ENCODE measurements at places on chromosomes 4 and X.

- DNase-seq, result no peak
These were observed 971.8 kb upstream of the AGA start for GRCh38 chr4:178414042-178414441.

DNA sequence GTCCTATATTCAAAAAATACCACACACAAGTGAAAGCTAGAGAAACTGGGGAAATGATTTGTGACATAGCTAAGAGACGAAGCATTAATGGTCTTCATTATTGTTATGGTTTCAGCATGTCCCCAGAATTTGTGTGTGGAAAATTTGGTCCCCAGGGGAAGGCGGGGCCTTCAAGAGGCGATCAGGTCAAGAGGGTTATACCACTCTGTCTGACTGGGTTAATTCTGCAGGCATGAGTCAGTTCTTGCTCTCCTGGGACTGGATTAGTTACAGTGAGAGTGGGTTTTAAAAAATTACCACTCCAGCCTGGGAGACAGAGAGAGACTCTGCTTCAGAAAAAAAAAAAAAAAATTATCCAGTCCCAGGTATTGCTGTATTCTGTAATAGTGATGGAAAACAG is 2.1 kb upstream of the MTNR1A start:
- peak; percentile 72 for DNase-seq

- DNase-seq, result no peak
These were observed 60.7 kb downstream of the SPATA4 start for GRCh38 chr4:176134670-176135069.

- DNase-seq, result no peak
These were observed 190.5 kb downstream of the CCNG2 start for GRCh38 chr4:77347351-77347966.

GRCh38 chr4:159210975-159211374 is 108.1 kb downstream of the RAPGEF2 start:
- DNase-seq, result no peak

GRCh38 chr4:340011-340410 is 2.4 kb downstream of the ZNF141 start:
- DNase-seq, result peak; percentile 6

DNA sequence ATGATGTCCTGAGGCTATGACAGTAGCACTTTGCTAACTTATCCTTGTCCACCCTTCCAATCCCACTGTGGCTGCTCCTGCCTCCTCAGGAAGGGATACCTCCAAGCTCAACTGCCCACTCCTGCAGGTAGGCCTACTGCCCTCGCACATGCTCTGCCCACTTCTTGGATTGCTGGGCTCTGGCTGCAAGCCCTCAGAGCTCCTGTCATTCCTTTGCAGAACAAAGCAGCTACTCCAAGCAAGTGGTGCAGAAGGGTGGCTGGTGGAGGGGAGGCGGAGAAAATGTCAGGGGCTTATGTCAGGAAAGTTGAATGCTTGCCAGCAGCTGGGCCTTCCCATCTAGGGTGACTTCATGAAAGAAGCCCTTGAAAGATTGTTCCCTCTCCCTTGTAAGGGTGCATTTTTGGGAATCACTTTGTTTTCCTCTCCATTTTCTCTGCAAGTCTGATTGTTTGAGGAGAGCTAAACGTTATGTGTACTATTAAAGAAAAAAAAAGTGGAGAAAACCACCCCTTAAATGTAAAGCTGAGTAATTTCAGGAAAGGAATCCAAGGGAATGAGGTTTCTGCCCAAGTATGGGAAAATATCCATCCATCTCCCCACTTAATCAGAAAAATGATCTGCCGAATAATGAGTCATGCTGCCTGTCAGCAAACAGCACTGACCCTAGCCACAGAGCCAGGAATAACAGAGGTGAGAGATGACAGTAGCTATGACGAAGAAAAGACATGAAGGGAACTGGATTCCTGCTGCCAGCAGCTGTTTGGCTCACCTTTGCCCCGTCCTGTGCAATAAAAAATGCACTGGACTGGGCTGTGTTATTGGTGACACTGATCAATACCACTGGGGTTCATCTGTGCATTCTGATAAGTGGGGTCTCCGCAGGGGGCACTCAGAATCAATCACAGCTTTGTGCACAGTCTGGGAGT is 102.0 kb downstream of the RTL5 start:
- peak; percentile 63 for DNase-seq

DNA sequence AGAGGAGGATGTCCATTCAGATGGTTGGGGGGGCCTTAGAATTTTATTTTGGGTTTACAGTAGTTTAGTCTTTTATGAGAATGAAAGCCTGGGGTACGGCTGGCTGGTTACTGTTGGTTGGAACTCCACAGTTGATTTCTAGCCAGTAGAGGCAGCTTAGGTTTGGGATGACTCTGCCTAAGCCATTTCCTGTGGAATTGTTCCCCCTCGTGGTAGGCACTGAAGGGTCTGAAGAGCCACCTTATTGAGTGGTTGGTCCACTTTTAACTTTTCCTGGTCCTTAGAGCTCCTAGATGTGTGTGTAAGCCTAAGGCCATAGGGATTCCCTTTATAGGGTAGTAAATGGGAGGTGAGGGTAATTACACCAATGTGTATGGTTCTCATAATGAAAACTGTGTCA is 19.7 kb downstream of the SPIN3 start:
- peak; percentile 36 for DNase-seq

GRCh38 chr4:152385551-152385950 is 150.3 kb downstream of the FBXW7 start:
- DNase-seq, result peak; percentile 43

DNA sequence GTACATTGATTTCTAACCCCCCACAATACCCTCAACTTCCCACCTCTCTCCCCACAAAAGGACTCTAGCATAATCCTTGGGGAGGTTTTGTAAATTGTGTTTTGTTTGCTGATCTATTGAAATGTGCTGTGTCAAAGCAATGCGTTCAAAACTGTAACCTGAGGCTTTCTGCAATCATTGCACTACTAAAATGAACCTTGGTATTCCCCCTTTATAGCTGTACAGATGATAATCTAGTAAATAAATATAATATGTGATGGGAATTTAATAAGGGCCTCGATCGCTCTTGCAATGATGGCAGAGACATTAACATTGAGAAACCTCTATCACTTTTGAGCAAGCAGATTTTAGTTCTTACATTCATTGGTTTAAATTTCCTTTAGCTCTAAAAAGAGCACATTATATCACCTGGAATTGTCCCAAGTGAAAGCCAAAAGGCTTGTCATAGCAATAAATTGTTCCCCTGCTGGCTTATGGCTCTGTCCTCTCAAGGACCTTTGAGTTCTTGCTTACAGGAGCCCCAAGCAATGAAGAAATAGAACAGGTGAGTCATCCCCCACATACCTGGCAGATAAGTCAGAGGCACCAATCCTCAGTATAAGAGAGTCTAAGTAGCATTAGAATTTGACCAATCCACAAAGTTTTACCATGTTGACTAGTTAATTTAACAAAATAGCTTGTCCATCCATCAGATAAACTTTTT is 18.4 kb upstream of the ACE2 start:
- DNase-seq, result no peak

GRCh38 chr4:177339477-177340374 is 30.1 kb downstream of the NEIL3 start:
- DNase-seq, result peak; percentile 66

- DNase-seq, result no peak
These were observed 1014.8 kb downstream of the C4orf33 start for GRCh38 chr4:130110770-130111169.

DNA sequence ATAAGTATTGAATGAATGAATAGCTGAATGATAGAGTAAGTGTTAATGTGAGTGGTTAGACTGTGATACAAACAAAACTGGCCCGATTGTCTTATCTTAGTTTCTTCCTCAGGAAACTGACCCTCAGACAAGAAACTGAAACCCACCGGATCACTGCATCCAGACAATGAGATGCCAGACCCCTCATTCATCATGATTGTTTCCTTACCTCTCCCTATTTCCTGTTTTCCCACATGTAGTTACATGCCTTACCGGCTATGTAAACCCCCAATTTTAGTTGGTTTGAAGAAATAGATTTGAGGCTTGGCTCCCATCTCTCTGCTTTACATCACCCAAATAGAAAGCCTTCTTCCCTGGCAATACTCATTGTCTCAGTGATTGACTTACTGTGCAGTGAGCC is 218.9 kb upstream of the PPP1R2C start:
- DNase-seq, result no peak

DNA sequence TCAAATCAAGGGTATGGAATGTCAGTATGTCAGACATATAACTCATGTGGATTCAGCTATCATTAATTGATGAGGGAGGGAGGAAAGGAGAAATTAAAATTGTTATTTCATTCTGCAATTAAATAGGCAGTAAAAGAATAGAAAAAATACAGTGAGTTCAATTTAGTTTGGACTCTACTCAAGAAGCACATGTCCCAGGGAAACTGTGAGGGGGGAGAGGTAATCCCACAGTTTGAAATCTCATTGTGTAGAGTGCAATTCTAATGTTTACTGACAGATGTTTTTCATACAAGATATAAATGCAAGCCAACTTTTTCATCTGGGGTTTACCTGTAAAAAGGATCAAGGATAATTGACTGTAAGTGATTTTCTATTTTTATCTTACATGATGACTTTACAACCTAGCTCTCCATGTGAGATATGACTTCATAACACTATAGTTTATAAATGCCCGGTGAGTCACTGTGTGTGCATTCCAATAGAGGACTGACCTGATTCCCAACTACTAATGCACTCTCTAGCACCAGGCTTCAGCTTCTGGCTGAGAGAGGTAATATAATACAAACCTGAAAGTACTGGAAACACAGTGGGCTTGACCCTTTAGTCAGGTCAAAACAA is 35.2 kb upstream of the SCD5 start:
- peak; percentile 66 for DNase-seq

DNA sequence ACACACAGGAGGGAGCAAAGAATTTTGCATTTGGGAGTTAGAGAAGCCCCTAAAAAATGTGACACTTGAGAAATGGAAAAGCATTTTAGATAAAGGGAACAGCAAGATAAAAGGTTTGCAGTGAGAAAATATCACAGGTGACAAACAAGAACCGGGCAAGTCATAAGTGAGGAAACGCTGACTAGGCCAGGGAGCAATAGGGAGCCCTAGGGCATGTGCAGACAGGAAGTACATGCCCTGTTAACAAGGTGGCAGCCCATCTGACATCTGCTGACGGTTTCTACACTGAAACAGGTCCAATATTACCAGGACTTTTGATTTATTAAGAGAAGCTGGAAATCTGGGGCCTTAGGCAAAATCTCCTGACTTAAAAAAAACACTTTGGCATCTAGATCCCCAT is 4.0 kb upstream of the IL13RA1 start:
- no peak for DNase-seq

DNA sequence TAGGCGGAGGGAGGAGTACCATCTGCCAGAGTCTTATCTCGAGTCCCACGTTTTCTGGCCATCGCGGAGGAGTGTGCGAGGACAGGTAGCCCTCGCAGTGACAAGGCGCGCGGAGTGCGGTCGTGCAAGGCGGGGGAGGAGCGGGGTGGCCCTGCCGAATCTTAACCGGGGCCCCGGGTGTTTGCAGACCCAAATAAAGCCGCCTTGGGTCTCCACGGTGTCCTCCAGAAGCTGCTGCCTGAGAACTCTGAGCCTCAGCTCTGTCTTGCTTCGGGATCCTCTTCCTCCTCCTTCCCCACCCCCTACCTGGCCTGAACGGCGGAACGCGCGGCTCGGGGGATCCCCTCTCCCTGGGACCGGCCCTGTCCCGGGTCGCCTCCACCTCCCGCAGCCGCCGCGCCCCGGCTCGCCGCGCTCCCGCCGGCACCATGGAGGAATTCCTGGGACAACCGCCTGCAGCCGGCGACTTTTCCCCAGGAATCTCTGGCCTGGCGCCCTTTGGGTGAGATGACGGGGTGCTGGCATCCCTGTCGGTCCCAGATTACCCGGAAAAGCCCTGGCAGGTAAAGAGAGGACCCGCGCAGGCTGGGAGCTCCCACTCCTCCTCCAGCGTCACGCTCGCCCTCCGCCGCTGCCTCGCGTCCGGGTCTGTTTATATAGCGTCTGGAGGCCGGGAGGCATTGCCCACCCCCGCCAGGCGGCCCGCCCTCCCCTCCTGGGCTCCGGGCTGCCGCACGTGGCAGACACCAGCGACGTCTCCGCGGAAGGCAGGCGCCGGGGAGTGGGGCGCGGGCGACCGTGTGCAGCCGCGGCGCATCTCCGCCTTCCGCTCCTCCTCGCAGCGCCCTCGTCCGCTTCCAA is at the start of gene GALNTL6:
Gene GALNTL6, plus strand, starts transcription at position 740 of the 861 bp plus-strand sequence.
- DNase-seq, result no peak

DNA sequence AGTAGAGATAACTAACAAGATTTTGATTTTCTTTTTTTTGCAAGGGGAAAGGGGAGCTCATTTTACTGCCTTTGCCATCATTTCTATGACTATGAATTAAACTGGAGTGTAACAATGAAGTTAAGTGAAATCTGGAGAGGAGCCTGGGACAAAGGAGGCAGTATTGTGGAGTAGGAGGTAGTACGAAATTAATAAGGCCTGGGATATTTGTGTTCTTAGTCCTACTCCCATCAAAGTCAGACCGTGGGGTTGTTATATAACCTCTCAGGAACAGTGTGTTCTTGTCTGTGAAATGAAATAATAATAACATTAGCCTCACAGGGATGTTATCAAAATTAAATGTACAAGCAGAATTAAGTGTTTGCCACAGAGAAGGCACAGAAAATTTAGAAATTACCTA is 204.3 kb upstream of the EMCN start:
- DNase-seq, result no peak

GRCh38 chr4:76156635-76157034 is 8.4 kb upstream of the NUP54 start:
- DNase-seq, result peak; percentile 27

DNA sequence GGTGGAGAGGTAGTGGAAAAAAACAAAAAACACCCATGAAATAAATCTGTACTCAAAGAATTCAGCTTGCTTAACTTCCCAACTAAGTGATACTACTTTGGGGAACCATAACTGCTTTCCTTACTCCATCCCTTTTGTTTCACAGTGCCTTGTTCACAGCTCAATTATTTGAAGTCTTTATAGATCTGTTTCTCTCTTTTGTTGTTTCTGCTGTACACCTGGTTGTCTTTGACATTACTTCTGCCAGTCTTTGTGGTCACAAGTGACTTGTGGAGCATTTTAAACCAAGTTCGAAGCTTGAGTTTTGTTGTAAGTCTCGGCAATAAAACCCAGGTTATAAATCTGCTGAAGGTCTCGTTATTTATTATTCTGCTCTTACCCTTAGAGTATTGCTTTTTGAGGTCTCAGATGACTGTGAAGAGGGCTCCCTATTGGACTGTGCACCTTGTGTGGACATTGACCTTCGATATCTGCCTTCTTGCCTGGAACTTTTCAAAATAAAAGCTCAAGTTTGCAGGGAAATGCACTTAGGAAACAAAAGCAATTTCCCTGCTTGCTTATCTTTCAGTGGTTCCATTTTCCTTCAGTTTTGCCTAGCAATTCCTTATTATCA is 59.8 kb downstream of the ANK2 start:
- DNase-seq, result no peak

DNA sequence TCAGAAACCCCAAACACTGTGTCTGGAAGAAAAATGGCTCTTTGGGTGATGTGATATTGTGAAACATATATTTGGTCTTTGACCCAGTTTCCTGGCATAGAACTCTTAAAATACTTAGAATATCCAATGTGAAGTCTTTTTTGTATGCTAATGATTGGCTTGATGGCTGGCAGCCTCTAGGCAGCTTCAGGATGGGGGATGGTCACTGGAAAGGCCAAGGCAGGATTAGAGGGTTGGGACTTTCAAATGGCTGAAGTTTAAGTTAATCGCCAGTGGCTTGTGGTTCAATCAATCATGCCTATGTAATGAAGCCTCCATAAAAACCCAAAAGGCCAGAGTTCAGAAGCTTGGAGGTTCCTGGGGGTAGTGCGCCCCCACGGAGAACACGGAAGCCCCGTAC is 33.5 kb upstream of the ESX1 start:
- no peak for DNase-seq

Measured in cardiac fibroblast (primary cell).